ENCODE measurements at places on chromosomes 16 and 17. TPM values are rescaled to one million over a fixed set of nuclear protein-coding genes. Genes with fewer than 3 reads are reported as not detected.

Gene CHST6
- total RNA-seq: 0.89 TPM

Gene ABCC3
- total RNA-seq: 61.5 TPM

Gene FOXF1
- total RNA-seq: 0.13 TPM

Gene CCDC154
- total RNA-seq: 0.16 TPM

Gene KCNH4
- total RNA-seq: not detected

Gene TAT
- total RNA-seq: not detected

Gene HID1
- total RNA-seq: 12.5 TPM

Gene NT5M
- total RNA-seq: 6.2 TPM

Gene FOXN1
- not detected for total RNA-seq

Gene ATF7IP2
- 2.6 TPM for total RNA-seq

Gene FBXW10
- total RNA-seq: not detected

Gene MYH8
- total RNA-seq: not detected

Gene NOXO1
- not detected for total RNA-seq

Gene ADAMTS18
- 1.4 TPM for total RNA-seq

Gene FAM171A2
- total RNA-seq: 17.0 TPM

Gene C1QBP
- 271 TPM for total RNA-seq

Gene CBFA2T3
- total RNA-seq: not detected

Gene SOX9
- total RNA-seq: 14.3 TPM

Gene BOLA2B
- 122 TPM for total RNA-seq

Gene HLF
- 1.3 TPM for total RNA-seq

Gene ANKRD13B
- 13.5 TPM for total RNA-seq

Gene PMP22
- 29.9 TPM for total RNA-seq

Gene FMNL1
- 11.4 TPM for total RNA-seq

Gene TMED6
- total RNA-seq: not detected

Gene SMTNL2
- 16.9 TPM for total RNA-seq

Gene CCL4
- not detected for total RNA-seq

Gene ITGB3
- 148 TPM for total RNA-seq

Gene KLHL10
- not detected for total RNA-seq

Gene APOBR
- total RNA-seq: not detected

Gene SLC5A11
- not detected for total RNA-seq

Gene RAI1
- 52.0 TPM for total RNA-seq

Gene TGFB1I1
- 172 TPM for total RNA-seq

Gene AOC3
- 0.38 TPM for total RNA-seq

Gene PRR15L
- not detected for total RNA-seq

Gene RHBDL3
- total RNA-seq: under 0.01 TPM

Gene ENKD1
- total RNA-seq: 16.0 TPM

Gene TNFRSF12A
- total RNA-seq: 760 TPM

Gene CLEC10A
- total RNA-seq: not detected

Gene PIMREG
- total RNA-seq: 7.2 TPM

Gene ARL5C
- total RNA-seq: not detected

Gene RAPGEFL1
- total RNA-seq: 3.4 TPM

Gene OR2C1
- not detected for total RNA-seq

Gene HEATR9
- total RNA-seq: not detected

Gene LONP2
- 22.0 TPM for total RNA-seq

Gene CMTM2
- total RNA-seq: 0.13 TPM

Gene GRAP
- 0.25 TPM for total RNA-seq

Gene NOTUM
- total RNA-seq: 0.38 TPM

Gene ZNF385C
- not detected for total RNA-seq

Gene TPPP3
- 2.9 TPM for total RNA-seq

Gene TBC1D3B
- 1.8 TPM for total RNA-seq

Gene ORC6
- total RNA-seq: 2.8 TPM

Gene RASD1
- total RNA-seq: 0.33 TPM

Gene SMIM22
- not detected for total RNA-seq

Gene GRIN2C
- total RNA-seq: 0.13 TPM

Gene FGF11
- total RNA-seq: 0.49 TPM

Gene NOL3
- total RNA-seq: 30.3 TPM

Gene GRAPL
- total RNA-seq: not detected

Gene MRPL27
- total RNA-seq: 90.3 TPM

Measured in mesangial cell (primary cell).